ENCODE measurements at places on chromosomes 3 and 15. TPM values are rescaled to one million over a fixed set of nuclear protein-coding genes. Genes with fewer than 3 reads are reported as not detected.

- no peak for DNase-seq
Measured at GRCh38 chr3:105513042-105513441, 146.3 kb downstream of the ALCAM start.

DNA sequence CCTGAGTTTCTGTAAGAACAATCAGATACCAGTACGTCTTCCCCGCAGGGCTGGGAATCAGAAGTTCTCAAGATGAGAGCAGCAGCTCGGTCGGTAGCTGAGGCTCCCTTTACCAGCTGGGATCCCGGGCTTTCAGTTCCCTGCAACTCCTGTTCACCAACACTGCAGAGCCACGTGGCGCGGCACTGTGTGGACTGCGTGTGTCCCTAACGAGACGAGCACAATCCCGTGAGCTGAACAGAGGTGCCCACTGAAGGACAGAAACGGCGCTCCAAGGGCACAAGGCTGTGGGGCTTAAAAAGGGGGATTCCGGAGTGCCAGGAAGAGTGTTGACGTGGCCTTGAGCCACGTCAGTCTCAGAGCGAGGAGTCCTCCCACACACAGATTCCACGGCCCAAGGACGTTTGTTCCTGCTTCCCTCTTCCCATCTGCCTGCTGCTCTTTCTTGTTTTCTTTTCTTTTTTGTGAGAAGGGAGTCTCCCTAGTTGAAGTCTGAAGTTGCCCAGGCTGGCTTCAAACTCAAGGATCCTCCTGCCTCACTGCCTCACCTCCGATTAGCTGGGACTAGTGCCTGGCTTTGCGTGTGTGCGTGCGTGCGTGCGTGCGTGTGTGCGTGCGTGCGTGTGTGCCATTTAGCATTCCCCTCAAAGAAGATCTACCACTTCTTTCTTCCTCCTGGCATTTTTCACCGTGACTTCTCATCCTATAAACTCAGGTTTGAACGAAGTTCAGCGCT is 37.1 kb upstream of the RPL35A start:
- DNase-seq, result no peak

- no peak for DNase-seq
Measured at GRCh38 chr3:112814266-112814665, 32.4 kb downstream of the CD200R1L start.

- DNase-seq, result no peak
Measured at GRCh38 chr15:33795070-33795469, 173.2 kb upstream of the CHRM5 start.

GRCh38 chr3:194687638-194688199 is 2.0 kb downstream of the FAM43A start:
- peak; percentile 76 for DNase-seq

- no peak for DNase-seq
Measured at GRCh38 chr3:60707452-60708020, 543.7 kb downstream of the FHIT start.

Gene MUC4
- 0.41 TPM for total RNA-seq

- no peak for DNase-seq
Measured at GRCh38 chr15:92006186-92007028, 152.9 kb downstream of the SLCO3A1 start.

Gene NUP210
- 147 TPM for total RNA-seq

DNA sequence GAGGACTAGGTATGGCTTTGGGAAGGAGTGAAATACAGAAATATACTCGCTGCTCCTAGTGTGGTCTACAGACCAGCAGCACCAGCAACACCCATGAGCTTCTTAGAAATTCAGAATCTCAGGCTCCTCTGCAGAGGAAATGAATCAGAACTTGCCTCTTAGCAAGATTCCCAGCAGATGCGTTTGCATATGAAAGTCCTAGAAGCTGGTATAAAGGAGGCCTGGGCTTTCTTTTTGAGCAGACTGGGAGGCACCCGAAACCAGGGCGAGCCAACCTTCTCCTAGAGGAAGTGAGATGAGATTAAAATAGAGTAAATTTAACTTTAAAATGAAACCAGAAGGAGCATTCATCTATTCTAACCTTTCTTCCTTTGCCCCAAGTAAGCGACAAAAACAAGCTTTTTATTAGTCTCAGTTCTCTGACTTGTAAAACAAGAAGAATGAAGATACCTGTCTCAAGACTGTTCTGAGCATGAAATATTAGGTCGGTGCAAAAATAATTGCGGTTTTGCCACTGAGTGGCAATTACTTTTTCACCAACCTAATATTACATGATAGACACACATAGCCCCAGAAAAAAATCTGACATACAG is 140.0 kb downstream of the PDZRN3 start:
- DNase-seq, result no peak

DNA sequence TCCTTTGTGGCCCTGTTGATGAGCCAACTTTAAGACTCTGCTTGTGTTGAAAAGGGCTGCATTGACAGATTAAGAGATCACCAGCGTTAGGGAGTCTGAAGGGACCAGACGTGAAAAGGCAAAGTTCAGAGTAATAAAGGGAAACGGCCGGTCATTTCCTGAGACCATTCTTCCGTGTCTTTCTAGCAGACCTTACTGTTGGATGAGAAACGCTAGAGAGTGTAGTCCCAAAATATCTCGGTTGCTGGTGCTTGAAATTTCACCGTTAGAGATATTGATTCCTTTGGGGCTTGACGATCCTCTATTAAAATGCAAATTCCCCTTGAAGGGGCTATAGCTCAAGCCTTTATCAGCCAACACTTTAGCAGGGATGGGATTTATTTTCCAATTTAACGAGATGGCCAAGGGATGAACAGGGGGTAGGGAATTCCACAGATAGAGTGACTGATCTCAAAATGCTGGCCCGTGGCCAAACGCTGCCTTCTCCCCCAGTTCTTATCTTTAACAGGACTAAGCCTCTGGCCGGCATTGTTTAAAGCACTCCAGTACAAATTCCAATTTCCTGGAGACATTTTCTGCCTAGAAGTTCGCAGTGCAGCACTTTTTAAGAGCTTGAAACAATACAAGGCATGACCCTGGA is 250.4 kb downstream of the TJP1 start:
- DNase-seq, result no peak

Gene DNASE1L3
- total RNA-seq, result not detected

Gene TTC21A
- total RNA-seq, result 1.6 TPM

DNA sequence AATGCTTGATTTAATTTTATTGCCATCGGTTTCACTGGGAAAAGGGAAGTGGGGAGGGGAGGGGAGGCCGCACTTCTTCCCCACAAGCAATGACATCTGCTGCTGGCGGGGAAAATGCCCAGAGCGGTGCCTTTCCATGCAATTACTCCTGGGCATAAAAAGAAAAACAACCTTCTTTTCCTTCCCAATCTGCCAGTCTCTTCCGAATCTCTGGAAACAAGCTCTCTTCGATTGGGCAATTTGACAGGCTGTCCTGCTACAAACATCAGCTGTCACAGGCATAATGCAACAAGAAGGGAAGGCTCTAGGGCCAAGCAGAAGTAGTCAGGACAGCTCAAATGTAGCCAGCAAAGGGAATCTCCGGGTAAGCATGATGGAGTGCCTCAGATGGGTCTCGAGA is 93.4 kb upstream of the STRIT1 start:
- DNase-seq, result no peak

Gene GABRR3
- not detected for total RNA-seq

All from activated naive CD4-positive, alpha-beta T cell treated with anti-CD3 and anti-CD28 coated beads, Interleukin-2, amount 50 U/mL, for 72 hours (primary cell).